NCI-H2081 treated with DMSO at 0.1 percent for 48 hours (cell line): ENCODE measurements at places on chromosomes 12 and 14.

- no peak for DNase-seq
Observed at GRCh38 chr12:46920499-46920898, 94.7 kb upstream of the SLC38A4 start.

DNA sequence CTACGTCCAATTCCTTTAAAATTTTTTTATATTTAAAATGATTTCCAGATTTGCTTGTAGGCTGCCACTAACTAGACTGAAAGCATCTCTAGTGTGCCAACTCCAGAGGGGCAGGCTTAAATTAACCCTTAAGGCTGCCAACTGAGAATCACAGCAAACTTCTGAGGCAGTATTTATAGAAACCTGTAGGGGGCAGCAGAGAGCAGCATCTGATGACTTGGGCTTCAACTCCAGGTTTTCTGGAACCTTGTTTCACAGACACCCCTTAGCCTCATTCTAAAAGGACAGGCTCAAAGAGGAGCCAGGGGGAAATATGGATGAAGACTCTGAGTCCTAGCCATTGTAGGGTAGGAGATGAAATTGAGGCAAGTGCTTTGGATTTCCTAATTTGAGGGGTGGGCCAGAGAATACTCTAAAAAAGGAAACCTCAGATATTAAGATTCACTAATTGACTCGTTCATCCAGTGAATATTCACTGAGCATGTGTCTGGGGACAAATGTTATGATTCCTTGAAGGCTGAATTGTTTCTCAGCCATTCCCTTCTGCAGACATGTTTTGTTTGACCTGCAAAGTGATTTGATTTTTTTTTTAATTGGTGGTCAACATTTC, 63.3 kb upstream of the HSPB8 start:
- no peak for DNase-seq

DNA sequence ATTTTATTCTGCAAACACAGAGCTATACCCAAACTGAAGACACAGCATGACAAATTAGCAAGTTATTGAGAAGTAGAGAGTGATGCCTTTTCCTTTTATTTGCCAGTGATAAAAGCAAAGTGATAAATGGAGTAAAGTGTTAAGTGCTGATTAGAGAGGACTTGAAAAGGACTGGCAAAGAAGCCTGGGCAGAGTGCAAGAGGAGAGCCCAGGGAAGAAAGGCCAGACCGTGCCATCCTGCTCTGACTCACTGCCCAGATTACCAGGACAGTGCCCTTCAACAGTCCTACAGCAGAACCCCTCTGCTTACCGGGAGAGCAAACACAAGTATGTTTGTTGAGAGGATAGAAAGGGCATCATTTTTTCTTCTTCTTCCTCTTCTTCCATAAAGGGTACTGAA, 106.5 kb downstream of the ETV6 start:
- DNase-seq: no peak

- DNase-seq: no peak
Observed at GRCh38 chr12:85004204-85004603, 31.9 kb downstream of the TSPAN19 start.

DNA sequence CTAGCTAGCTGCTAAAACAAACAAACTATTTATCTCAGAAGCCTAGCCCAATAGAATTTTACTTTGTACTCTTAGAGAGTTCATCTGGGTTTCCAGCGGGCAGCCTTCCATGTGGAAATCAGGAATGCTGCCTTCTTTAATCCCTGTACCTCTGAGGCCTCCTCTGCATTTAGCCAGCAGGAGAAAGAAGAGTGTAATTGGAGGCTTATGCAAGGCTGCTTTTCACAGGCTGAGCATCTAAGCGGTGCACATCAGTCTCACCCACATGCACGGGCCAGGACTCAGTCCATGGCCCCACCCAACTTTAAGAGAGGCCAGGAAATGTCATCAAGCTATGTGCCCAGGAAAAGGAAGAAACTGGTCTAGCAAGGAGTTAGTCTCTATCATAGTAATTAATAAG, 14.0 kb upstream of the PTGDR start:
- DNase-seq: no peak

DNA sequence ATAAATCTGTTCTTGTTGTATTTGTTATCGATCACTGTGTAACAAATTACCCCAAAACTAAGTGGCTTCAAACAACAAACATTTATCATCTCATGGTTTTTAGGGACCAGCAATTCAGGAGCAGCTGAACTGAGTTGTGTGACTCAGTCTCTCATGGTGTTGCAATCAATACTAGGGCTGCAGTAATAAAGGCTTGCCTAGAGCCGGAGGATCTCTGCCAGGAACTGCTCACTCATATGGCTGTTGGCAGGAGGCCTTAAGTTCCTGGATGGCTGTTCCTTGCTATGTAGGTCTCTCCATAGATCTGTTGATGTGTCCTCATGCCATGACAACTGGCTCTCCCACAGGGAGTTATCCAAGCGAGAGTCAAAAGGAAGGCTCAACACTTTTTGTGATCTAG, 3.8 kb upstream of the PSMC6 start:
- no peak for DNase-seq

DNA sequence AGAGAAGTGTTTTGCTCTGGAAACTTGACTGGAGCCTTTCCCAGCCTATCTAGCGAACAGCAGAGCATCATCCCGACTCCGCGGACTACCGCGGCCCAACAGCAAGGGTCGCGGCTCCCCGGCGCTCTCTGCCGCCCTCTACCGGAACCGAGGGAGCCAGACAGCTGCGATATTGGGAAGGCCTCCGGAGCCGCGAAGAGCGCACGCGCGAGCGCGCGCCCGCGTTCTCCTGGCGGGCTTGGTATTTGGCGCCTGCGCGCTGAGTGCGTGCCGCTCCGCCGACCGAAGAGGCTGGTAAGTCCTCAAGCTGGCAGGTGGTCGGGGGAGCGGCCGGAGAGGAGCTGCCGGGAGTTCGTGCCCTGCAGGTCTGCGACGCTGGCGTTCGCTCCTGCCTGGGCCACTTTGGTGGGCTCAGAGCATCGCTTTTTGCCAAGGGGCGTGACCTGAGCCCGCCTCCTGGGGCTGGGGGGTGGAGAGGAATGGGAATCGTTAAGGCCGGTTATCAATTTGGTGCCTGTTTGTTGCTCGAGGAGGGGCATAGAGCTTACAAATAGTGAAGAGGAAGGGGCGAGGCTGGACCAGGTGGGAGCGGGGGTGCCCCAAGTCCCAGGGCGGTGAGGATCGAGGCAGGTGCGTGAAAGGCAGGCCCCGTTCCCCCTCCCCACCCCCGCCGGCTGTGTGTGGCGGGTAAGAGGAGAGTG, at the start of gene TMEM106C:
Gene TMEM106C, plus strand, starts transcription at position 257 of the 701 bp plus-strand sequence. CDS start 641 bp downstream, outside the sequence.
- peak; percentile 39 for DNase-seq

DNA sequence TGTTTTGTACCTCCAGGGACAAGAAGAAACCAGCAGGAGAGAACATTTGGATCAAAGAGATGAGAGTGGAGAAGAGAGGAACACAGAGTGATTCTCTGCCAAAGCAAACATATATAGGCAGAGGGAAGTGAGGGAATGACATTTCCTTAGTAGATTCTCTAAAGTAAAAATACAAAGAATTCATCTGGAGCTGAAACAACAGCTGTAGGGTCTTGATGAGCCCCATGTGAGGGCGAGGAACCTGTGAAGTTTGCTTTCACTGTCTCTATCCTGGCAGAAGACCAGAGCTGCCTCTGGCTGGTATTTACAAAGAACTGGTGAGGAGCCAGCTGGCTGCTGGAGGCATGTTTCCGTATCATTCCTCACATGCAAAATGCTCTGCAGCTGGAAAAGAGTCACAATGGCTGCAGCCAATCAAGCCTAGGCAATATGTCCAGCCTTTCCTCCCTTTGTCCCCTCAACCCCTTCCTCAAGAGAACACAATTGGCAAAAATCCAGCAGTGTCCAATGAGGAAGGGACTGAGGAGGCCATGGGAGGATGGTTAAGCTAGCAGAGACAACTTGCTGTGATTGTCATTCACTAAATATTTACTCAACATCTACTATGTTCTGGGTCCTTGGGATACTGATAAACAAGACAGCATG, 122.5 kb downstream of the PHLDA1 start:
- peak; percentile 61 for DNase-seq

GRCh38 chr14:35201066-35201465, 78.7 kb downstream of the PRORP start:
- DNase-seq: no peak

DNA sequence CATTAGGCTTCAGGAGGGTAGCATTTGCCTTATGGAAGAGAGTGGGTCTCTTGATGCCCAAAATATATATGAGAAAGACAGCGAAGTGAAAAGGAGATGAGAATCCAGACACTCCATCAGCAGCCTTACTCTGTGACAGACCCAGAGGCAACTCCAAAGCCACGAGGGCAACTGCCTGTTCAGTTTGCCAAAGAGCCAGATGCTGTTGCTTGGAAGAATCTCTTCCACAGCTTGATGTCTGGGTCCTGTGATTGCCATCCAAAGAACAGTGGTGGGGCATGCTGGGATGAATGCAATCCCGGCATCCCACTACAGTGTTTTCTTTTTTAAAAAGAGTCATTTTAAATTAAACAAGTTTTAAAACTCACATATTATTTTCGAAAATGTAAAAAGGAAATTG, 10.9 kb upstream of the OTX2 start:
- no peak for DNase-seq

DNA sequence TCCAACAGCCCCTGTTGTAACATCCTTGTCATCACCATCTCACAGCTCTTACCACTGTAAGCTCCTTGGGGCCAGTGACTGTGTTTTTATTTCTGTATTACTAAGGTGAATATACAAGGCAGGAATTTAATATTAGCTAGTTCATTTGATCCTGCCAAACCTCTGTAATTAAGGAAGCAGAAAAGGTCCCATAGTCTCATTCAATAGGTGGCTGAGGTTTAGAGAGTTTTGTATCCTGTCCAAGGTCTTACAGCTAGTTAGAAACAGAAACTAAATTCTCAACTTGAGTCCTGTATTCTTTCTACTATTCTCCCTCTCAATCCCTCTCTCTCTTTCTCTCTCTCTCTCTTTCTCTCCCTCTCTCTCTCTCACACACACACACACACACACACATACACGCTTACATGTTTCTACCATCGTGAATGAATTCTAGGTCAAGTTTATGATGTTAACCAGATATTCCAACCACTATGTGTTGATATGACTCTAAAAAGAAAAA, 543 bp upstream of the GLIPR1 start:
- DNase-seq: no peak

DNA sequence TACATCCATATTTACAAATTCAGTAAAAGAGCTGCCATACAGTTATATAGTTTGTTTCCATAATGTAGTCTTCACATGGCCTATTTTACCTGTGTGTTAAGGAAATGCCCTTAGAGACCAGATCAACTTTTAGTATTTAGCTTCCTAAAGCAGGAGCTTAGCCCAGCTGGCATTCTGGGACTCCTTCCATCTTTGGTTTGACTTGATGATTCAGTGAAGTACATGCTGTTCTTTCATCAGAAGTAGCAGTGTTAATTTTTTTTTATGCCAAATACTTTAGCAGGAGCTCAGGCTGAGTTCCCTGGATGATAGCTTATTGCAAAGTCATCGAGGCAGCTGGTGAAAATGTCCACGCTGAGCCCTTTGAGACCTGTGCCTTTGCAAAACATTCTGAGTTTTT, 101.0 kb downstream of the FOXG1 start:
- no peak for DNase-seq

DNA sequence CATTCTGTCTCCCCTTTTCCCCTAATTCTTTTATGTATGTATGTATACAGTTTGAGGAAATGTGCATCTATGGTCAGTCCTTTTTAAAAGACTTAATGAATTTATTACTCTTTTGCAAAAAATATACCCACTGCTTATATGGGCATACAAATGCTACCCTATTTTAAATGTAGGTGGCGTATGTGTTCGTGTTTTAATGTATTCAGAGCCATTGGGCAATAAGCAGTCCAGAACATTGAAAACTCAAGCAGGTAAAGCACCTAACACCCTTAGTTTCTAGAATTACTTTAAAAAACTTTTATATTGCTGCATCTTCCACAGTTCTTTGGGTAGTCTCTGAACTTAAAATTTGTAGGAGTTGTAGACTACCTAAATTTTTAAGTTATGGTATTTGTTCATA, 42.6 kb upstream of the A2ML1 start:
- no peak for DNase-seq
